ENCODE measurements at places on chromosomes 11 and 22.

DNA sequence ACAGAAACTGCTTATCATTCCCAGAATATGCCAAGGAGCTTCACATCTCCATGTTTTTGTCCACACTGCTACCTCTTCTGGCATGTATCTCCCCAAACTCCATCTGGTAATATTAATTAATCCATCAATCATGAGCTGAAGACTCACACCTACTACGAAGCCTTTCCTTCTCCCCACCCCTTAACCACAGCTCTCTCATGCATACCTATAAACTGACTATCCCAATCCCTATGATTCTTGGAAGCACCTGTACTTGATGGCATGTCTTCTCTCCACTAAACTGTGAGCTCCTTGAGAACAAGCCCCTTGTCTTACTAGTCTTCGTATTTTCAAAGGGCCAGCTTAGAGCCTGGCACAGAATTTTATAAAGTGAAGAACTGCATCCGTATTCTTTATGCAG lies 47.3 kb downstream of the RELT start:
- no peak for DNase-seq

GRCh38 chr11:23674866-23675265 lies 814.6 kb upstream of the CCDC179 start:
- DNase-seq, result no peak

GRCh38 chr11:16312233-16312765 lies 44.0 kb downstream of the SOX6 start:
- DNase-seq, result no peak

- DNase-seq, result no peak
Observed at GRCh38 chr11:5694642-5695041, 5.1 kb downstream of the TRIM22 start.

GRCh38 chr11:12214751-12215150 lies 104.4 kb downstream of the MICAL2 start:
- no peak for DNase-seq

DNA sequence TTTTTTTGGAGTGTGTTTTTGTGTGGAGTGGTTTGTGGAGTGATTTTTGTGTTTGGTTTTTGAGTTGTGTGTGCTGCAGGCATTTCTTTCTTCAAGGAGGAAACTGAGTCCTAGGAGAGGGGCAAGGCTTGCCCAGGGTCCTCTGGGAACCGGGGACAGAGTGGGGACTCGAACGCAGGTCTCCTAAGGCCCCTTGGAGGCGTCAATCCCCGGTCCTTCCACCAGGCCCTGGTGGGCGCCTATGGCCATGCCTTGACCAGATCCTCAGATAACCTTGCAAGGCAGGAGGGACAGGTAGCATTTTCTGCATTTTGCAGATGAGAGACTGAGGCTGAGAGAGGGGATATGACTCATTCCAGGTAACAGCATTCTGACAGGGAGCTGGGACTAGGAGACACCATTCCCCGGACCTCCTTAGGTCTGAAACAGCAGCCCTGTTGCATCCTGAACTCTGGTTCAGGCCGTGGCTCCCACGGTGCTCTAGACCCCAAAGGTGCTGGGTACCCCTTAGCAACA lies 39.1 kb downstream of the MYO7A start:
- no peak for DNase-seq

DNA sequence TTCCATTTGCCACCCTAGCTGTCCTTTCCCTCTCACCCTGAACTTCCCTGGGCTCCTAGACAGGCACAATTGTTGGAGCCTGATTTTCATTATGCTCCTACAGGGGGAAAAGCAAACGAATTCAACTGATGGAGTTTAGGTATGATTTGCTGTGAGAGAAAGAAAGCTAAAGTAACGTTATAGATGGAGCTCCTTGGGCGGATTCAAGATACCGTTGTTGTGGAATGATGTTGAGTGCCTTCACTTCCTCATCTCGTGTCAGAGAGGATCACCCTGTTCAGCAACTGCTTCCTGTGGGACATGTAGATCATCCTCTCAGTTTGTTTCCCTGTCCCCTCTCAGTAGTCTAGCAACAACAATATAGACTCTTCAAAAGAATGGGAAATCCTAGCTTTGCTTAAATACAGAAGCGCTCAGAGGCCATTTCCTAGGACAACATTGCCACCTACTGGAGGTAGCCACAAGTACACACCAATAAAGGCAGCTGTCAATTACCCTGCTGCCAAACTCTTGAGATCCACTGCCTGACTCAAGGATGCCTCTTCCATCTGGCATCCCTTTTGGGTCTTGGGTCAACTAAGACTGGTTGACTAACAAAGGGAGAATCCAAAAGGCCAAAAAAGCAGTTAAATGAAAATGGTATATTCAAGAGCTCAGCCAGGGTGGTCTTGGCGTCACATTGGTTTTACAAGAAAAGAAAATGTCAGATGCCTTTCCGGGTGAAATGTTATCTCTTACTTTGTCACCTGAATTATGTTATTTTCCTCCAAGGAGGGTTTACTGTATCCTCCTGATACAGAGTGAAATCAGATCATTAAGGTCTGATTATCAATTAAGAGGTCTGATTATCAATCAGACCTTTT lies 13.5 kb upstream of the DTX4 start:
- DNase-seq, result no peak

- peak; percentile 36 for DNase-seq
Observed at GRCh38 chr11:77472991-77473800, 698 bp downstream of the PAK1 start.

DNA sequence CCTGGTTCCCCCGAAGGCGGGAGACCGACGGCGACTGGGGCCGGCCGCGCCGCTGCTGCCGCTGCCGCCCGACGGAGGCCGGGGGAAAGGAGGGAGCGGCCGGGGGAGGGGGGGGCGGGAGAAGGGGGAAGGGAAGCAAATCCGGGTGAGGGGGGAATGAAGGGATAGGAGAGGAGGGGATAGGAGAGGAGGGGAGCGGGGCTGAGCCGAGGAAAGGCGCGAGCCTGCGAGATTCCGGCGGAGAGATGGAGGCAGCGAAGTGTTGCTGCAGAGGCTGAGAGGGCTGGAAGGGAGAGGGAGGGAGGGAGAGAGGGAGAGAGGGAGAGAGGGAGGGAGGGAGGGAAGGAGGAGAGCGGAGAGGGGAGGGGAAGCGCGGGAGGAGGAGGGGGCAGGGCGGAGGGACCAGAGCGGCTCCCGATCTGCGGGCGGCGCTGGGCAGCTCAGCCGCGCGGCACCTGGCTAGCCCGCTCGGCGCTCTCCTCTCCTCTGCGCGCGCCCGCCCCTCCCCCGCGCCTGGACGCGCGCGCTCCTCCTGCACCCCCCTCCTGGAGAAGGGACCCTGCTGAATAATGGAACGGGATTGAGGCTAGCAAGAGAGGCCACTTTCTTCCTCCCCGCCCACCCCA lies 52.3 kb downstream of the SLC22A12 start:
- no peak for DNase-seq

DNA sequence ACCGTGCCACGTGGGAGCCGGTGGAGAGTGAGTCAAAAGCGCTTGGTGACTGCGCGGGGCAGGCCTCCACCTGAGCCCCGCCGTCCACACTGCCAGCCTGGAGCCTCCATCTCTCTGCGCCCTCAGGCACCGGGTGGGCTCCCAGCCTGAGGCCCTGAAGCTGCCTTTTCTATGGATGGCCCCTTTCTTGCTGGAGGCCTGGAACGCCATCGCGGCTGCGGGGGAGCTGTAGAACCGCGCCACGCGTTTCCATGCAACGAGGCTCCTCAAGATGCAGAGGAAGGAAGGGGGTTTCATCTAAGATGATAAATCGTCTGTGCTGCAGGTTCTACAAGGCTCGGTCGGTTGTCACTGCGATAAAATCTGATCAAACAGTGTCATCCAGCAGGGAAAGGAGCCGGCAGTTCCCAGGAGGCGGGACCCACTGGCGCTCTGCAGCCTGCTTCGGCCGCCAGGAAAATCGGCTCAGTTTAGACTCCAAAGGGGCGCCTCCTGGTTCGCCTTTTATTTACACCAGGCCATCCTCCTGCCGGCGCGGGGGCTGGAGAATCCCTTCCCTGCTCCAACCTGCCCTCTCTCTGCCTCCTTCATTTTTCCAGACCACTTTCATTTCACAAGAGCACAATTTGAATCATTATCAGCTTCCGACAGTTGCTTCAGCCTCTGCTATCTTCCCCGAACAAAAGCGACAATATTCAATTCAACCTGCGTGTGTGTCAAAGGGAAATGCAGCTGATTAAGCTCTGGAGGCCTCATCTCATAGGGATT lies 624.4 kb downstream of the BRD1 start:
- no peak for DNase-seq

DNA sequence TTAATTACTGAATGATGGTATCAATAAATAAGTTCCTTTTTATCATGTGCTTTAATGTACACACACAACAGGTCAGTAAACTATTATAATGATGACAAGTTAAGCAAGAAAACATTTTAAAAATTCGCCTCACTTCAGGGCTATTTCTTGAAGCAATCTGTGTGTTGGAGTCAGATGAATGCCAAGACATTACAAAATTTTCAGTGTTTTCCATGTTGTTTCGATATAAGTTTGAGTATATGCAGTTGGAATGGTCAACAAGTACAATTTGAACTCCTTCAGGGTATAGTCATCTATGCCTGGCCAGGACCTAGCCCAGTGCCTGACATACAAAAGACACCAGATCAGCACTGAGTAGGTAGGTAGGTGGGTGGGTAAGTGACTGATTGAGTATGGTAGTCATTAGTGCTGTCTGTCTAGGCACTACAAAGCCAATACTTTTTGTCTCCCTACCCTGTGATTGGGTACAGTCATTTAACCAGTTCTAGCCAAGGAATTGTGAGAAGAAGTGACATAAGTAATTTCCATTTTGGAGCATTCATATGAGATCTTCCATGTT lies 7.5 kb downstream of the PRCP start:
- DNase-seq, result no peak

DNA sequence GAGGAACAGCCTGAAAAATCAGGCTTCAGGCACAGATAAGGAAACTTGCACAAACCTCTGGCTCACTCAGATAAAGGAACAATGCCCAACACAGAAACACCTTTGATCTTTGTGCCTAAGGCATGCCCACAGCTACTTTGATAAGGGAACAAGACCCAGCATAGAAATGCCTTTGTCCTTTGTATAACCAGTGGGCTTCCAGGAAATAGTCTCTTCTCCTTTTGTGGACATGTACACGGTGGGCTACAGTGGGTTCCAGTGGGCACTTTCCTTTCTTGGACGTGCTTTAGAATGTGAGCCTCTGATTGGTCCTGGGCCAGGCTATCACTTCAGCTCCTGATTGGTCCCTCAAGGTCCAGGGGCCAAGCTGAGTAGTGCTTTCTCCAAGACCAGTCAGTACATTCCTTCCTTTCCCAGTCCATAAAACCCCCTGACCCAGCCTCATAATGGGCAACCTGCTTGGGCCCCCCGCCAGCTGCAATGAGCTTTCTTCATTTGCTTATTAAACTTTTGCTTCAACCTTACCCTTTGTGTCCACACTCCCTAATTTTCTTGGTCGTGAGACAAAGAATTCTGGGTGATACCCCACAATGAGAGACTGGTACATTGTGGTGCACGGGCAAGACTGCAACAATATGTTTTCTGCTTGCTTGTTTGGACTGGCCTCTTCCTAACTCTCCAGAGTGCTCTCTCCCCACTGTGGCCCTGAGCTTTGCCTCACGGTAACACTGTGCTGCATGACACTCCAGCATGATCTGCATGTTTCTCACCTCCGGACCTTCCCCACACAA lies 1.7 kb upstream of the CABIN1 start:
- DNase-seq, result no peak

DNA sequence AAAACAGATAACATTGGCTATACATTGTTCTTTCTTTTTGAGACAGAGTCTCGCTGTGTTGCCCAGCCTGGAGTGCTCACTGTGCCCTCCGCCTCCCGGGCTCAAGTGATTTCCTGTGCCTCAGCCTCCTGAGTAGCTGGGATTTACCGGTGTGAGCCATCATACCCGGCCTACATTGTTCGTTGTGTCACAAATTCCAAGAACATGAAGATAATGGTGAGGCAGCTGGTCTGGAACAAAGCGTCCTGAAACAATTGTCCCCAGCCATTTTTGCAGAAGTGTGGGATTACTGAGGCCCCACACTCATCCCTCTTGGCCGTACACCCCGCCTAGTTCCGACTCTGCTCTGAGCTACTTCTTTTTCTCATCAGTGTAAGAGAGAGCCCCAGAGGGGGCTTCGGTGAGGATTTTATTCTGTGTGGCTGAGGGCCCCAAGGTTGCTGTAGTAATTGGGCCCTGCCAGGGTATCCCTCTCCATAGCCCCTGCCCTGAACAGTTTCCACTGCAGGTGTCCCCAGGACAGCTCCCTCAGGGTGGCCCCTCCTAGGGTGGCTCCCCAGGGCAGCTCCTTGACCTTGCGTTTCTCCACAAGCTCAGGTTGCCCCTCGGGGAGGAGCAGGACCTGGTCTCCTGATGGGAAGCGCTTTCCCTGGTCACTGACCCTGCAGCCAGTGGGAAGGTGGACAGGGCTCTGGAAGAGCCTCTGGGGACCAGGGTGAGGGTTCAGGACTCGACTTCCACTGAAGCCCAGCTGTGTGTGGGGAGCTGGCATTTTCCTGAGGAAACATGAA lies 13.1 kb upstream of the ARSA start:
- no peak for DNase-seq

DNA sequence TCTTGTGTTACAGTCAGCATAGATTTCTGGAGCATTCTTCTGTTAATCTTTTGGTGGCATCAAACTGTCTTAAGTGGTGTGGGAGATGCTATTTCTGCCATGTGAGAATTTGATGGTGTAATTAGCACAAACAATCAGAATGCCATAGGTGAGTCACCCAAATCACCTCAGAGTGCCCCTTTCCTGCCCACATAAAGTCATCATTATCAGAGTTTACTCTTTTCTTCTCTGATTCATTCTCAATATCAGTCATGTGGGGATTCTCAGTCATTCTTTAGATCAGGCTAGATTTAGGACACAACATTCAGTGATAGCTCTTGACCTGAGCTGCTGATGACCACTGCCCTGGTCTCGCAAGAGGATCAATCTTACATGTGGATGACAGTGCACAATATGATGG lies 23.7 kb upstream of the MS4A6A start:
- no peak for DNase-seq

All from stimulated activated CD8-positive, alpha-beta memory T cell treated with anti-CD3 and anti-CD28 coated beads, Interleukin-15, amount 100 ng/mL, for 4 hours (primary cell).